Epithelial cell of proximal tubule (primary cell): ENCODE measurements at places on chromosomes 1 and 21. TPM values are rescaled to one million over a fixed set of nuclear protein-coding genes. Genes with fewer than 3 reads are reported as not detected.

DNA sequence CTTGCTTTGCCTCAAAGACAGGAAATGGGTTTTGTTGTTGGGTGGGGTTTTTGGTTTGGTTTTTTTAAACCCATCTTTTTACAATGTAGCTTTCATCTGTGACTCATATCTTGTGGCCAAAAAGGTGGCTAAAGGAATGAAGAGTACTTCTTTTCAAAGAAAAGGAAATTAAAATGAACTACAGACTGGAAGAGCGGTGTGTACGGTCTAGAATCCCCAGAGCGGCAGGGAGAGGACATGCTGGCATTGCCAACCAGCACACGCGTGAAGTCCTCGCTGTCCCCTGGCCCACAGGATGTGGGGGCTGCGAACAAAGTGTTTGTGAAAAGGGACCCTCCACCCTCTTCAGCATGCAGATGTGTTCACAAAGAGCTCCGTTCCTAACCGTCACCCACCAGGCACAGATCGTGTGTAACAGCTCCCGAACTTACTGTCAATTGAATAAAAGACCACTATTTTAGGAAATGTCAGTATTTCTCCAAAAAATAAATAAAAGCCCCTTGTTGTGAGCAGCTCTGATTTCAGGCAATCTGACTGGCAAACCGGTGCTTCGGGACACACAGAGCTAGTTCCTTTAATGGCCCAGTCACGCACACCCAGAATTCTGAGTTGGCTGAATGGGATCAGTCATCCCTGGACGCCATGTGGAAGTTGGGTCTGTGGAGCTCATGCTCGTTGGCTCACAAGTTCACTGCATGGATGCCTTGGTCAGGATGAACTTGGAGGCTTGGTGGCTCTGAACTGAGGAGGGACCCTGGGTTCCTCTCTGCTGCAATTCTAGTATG lies 602.9 kb downstream of the NPHP4 start:
- no peak for DNase-seq

DNA sequence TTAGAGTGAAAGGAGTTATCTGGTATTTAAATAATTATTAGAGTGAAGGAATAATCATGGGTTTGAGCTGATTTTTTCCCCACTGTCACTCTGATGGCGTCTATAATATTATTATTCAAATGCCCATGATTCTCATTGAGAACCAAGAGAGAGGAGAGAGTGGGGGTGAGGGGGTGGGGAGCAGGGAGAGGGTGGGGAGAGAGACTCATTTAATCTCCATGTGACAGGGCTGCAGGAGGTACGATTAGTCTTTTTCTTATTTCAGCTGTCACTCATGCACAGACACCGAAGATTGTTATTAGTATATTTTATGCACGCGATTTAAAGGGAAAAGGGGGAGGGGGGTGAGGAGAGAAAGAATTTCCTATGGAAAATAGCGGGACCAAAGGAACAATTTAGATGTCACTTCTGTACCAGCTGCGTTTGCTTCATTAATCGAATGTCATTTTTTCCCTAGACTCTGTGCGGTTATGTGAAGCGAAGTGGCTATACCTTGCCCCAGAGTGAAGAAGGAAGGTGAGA lies 19.9 kb downstream of the PLXNA2 start:
- no peak for DNase-seq

The NBL1 gene
- total RNA-seq: 64.6 and 98.1 TPM in 2 replicates

The BRDT gene
- total RNA-seq: not detected in 2 replicates

GRCh38 chr1:117674521-117675400 lies 68.9 kb downstream of the TENT5C start:
- DNase-seq: no peak

The FCAMR gene
- total RNA-seq: 0.29 TPM in 1 of 2 replicates, not detected in the other

DNA sequence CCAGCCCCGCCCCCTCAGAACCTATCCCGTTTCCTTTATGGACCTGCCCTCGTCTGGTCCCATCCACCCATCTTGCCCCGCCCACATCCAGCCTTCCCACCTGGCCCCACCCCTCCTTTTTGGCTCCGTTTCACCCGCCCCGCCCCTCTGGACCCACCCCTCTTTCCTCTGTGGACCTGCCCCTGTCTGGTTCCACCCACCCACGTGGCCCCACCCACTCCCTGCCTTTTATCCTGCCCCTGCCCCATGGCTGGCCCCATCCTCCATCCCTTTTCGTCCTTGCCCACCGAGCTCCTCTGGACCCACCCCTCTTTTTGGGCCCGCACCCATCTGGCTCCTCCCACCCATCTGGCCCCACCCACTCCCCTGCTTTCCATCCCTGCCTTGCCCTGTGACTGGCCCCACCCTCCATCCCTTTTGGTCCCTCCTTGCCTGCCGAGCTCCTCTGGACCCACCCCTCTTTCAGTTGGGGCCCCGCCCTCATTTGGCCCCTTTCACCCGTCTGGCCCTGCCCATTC lies 177.3 kb downstream of the CAMTA1 start:
- DNase-seq: no peak

DNA sequence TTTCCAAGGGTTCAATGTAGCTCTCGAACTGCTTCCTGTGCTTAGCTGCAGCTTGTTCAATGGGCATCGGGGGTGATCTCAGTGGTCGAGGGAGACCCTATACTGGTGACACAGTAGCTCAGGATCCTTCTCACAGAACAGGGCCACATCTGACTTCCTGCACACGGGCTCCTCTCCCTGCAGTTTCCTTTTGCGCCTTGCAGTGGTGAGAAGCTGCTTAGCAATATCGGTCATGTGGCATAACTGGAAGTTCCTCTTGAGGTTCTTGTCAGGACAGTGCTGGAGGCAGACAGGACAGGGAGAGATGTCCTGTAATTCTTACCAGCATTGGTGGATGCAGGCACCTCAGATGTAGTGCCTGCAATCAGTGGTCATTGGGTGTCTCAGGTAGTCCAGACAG lies 140.5 kb upstream of the MAP1LC3C start:
- DNase-seq: no peak

The PGBD5 gene
- 12.9 and 18.0 TPM in 2 replicates for total RNA-seq
